ENCODE measurements at places on chromosomes 12 and 14.
A peak's percentile ranks its signal among the peaks of the same experiment; 100 is the strongest.

- no peak overlapping the region for H3K4me3 ChIP-seq
- H3K4me1 ChIP-seq = no peaks in the 10 kb centered on the region
- H3K27me3 ChIP-seq = no peaks in the 10 kb centered on the region
Observed at GRCh38 chr12:114963846-114964245, 279.9 kb upstream of the TBX3 start.

DNA sequence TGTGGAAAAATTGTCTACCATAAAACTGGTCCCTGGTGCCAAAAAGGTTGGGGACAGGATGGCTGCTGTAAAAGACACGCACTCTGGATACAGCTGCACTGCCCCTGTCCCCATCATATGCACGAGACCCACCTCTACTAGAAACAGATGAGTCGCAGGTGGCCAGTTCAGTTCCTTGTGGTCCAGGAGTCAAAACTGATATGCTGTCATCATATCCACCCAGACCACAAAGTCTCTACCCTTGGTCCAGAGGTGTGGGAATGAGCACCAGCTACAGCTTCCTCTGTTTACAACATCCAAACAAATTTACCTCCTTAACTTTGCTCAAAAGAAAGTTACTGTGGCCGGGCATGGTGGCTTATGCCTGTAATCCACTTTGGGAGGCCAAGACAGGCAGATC lies 43.8 kb upstream of the DACT1 start:
- H3K27me3 ChIP-seq = no peaks in the 10 kb centered on the region
- no peak overlapping the region for H3K4me3 ChIP-seq
- DNase-seq = no peak
- no peak overlapping the region for H3K27ac ChIP-seq
- no peaks in the 10 kb centered on the region for H3K4me1 ChIP-seq
- no peaks in the 10 kb centered on the region for H3K36me3 ChIP-seq

DNA sequence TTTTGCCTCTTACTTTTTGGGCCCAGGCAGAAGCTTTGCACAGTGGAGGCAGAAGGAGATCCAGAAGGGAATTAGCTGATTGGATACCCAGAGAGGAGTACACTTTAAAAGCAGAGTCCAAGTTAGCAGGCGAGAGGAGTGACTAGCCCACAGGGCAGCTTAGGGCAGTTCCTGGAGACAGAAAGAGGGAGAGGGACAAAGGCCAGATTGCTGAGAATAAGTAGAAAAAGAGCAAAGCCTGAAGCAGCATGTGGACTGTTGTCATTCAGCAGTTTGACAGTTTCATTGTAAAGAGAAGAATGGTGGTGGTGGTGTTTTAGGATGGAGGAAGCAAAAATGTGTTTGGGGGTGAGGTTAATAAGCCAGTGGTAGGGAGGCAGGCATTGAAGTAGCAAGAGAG lies 95.1 kb downstream of the PELI2 start:
- H3K4me1 ChIP-seq = peaks cover 30% of the 10 kb centered on the region
- H3K36me3 ChIP-seq = no peaks in the 10 kb centered on the region
- H3K27me3 ChIP-seq = no peaks in the 10 kb centered on the region
- H3K4me3 ChIP-seq = no peak overlapping the region
- no peak overlapping the region for H3K27ac ChIP-seq

DNA sequence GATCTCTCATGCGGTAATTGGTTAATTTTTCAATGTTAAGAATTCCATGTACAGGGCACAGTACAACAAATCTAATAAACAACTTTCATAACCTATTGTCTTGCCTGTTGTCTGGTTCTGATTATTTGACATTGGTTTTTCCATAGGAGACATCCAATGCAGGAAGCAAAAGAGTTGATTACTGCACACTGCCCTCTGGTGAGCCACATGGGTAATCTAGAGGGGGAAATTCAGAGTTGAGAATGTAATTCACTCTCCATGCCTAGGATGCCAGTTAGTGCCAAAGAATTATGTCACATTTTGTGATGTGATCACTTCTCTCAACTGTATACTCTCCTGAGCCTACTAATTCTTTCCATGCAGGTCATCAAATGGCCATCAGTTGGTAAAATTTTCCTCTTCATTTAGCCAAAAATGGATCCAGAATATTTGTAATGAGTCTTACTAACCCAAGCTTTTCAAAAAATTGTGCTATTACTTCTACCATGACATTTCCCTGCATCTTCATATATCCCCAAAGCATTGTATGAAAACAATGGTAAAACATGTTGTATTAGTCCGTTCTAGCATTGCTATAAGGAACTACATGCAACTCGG lies 17.7 kb upstream of the CCDC91 start:
- no peak overlapping the region for H3K27ac ChIP-seq
- H3K36me3 ChIP-seq = no peaks in the 10 kb centered on the region
- no peaks in the 10 kb centered on the region for H3K27me3 ChIP-seq
- no peak overlapping the region for H3K4me3 ChIP-seq
- peak; percentile 38 for DNase-seq

DNA sequence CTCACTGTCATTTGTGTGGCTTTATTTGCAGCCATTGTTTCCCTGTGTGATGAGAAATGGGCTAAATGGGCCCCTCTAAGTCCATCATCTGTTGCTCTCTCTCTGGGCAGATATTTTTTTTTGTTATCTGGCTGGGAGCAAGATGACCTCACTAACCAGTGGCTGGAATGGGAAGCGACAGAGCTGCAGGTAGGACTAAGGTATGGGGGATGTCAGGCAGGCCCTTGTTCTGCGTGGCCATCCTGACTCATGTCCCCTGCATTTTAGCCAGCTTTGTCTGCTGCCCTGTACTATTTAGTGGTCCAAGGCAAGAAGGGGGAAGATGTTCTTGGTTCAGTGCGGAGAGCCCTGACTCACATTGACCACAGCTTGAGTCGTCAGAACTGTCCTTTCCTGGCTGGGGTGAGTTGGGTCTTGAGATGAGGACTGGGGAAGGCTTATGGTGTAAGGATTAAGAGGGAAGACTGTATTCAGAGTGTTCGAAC lies 1.3 kb downstream of the MARS1 start:
- no peak overlapping the region for H3K27ac ChIP-seq
- H3K4me1 ChIP-seq = peaks cover 24% of the 10 kb centered on the region
- DNase-seq = no peak
- peaks cover 56% of the 10 kb centered on the region for H3K36me3 ChIP-seq

DNA sequence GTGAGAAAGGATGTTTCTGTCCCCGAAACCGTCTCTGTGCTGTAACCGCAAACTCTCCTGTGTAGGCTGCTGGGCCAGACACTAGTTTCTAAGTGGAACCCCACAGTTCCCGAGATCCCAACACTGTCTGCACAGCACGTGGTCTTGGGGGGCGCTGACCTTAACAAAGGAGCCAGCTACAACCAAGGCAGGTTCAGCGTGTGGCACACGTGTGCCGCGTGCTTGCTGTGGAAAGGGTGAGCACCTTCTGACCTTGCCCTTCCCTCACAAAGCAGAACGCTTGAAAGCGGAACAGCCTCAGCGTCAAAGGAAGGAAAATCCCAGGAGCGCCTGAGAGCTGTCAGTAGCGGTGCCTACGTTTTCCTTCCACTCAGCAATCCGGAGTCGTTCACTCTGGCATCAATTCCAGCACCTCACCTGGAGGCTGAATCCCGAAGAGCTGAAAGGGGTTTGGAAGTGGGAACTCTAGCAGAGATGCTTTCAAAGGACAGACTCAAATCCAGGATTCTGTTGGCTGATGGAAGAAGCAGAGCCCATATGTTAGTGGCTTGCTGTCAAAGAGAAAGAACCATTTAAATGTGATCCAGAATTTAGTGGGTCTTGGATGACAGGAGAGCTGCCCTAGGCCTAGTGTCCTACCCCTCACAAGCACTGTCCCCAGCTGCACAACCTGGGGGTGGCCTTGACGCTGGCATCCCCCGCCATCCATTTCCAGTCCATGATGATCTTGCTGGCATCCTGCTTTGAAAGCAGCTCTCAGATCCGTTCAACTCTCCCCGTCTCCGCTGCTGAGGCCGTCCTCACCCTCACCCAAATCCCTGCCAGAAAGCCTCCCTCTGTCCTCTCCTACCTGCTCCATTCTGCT lies 27.1 kb downstream of the CCDC92 start:
- DNase-seq = peak; percentile 11
- H3K27ac ChIP-seq = no peak overlapping the region
- H3K4me1 ChIP-seq = peaks cover 29% of the 10 kb centered on the region
- no peaks in the 10 kb centered on the region for H3K27me3 ChIP-seq
- peaks cover 27% of the 10 kb centered on the region for H3K36me3 ChIP-seq

DNA sequence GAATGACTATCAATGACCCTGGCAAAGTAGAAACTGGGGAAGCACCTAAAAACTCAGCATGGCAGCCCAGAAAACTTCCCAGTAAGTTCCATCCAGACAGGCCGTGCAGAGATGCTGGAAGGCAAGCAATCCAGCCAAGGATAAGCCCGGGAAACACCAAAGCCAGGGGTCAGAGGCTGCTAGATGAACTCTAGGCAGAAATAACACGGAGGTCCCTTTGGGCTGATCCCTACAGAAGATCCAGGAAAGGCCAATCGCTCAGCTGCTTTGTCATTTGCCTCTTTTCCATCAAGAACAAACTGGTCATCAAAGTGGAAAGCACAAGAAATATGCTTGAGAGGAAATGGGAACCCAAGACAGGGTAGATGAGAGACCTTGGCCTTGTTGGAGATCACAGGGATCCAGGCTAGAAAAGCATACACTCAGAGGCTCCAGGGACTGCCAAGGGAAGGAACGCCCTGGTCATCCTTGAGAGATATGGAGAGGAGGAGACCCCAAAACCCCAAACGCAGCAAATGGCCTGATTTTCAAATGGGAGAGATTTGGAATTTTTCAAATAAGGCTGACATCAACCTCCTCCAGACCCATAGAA lies 6.5 kb downstream of the KRT79 start:
- no peaks in the 10 kb centered on the region for H3K36me3 ChIP-seq
- H3K27me3 ChIP-seq = peaks cover 82% of the 10 kb centered on the region
- no peak overlapping the region for H3K4me3 ChIP-seq
- peak; percentile 95 for DNase-seq
- H3K4me1 ChIP-seq = peaks cover 11% of the 10 kb centered on the region

DNA sequence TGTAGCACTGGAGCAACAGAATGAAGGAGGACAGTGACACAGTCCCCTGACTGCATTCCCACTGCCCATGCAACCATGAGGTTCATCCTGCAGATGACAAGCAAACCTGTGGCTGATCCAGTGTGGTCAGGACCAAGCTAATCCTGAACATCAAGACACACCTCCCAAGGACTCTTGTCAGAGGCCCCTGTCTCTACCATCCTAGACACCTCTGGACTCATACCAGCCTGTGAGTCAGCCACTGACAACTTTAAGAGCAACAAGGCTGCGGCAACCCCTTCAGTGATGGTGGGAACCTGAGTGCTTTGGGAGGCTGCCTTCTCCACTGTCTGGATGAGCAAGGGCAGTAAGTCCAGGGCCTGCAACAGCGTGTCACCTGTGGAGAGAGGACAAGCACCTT lies 24.6 kb downstream of the GCN1 start:
- peaks cover 82% of the 10 kb centered on the region for H3K36me3 ChIP-seq
- no peaks in the 10 kb centered on the region for H3K27me3 ChIP-seq
- H3K4me1 ChIP-seq = no peaks in the 10 kb centered on the region
- no peak for DNase-seq
- H3K4me3 ChIP-seq = no peak overlapping the region

- H3K4me1 ChIP-seq = no peaks in the 10 kb centered on the region
- no peak overlapping the region for H3K4me3 ChIP-seq
- H3K27me3 ChIP-seq = no peaks in the 10 kb centered on the region
- DNase-seq = no peak
- H3K27ac ChIP-seq = no peak overlapping the region
Observed at GRCh38 chr12:52896190-52897100, 8.4 kb downstream of the KRT8 start.

DNA sequence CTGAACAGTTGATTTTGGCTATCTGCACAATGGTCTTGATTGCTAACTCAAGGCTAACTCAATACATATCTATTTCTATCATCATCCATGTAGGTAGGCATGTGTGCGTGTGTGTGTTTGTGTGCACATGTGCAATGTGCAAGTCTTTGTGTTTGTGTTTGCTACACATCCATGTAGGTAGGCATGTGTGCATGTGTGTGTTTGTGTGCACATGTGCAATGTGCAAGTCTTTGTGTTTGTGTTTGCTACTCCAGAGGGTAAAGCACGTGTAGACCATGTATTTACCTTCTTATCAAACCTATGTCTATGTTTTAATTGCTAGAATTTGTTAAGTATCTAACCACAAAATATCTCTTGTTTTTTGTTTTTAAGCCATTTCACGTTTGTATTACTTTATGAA lies 962.6 kb downstream of the LRFN5 start:
- no peaks in the 10 kb centered on the region for H3K36me3 ChIP-seq
- DNase-seq = no peak
- no peak overlapping the region for H3K27ac ChIP-seq
- no peak overlapping the region for H3K4me3 ChIP-seq
- no peaks in the 10 kb centered on the region for H3K4me1 ChIP-seq
- no peaks in the 10 kb centered on the region for H3K27me3 ChIP-seq

- H3K36me3 ChIP-seq = peaks cover 17% of the 10 kb centered on the region
- no peak overlapping the region for H3K4me3 ChIP-seq
- DNase-seq = peak; percentile 75
- H3K4me1 ChIP-seq = peaks cover 41% of the 10 kb centered on the region
Observed at GRCh38 chr12:57740656-57741412, 2.3 kb upstream of the AGAP2 start.

DNA sequence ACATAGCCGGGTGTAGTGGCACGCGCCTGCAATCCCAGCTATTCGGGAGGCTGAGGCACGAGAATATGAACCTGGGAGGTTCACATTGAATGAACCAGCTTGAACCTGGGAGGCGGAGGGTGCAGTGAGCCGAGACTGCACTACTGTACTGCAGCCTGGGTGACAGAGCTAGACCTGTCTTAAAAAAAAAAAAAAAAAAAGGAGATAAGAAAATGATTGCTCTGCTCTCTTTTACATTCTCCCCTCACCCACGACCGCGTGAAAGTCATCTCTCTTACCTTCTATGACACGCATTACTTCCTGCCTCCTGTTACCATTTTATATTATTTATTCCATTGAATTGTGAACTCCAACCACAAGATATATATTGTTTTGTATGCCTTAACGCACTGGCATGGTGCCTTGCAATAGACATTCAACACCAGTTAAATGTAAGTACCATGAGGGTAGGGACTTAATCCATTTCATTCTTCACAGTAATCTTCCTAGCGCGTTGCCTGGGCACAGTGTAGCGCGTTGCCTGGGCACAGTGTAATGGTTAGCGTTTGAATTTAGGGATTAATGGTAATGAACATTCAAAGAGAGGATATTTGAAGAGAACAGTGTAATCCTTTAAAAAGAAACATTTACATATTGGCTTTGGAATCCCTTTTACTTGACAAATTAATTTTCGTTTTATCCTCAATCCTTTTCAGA lies 2.7 kb downstream of the RAP1B start:
- no peaks in the 10 kb centered on the region for H3K27me3 ChIP-seq
- peaks cover 22% of the 10 kb centered on the region for H3K36me3 ChIP-seq
- H3K27ac ChIP-seq = no peak overlapping the region

GRCh38 chr14:104345621-104346462 lies 207.5 kb downstream of the KIF26A start:
- H3K27me3 ChIP-seq = no peaks in the 10 kb centered on the region
- no peaks in the 10 kb centered on the region for H3K4me1 ChIP-seq
- peak; percentile 31 for DNase-seq

- no peaks in the 10 kb centered on the region for H3K4me1 ChIP-seq
- no peak for DNase-seq
- H3K36me3 ChIP-seq = peaks cover 60% of the 10 kb centered on the region
- H3K4me3 ChIP-seq = no peak overlapping the region
- H3K27ac ChIP-seq = no peak overlapping the region
Observed at GRCh38 chr14:58414845-58415244, 12.5 kb downstream of the TIMM9 start.

GRCh38 chr12:14257303-14257733 lies 108.2 kb upstream of the ATF7IP start:
- DNase-seq = no peak
- H3K27ac ChIP-seq = peak overlapping the region; percentile 50
- H3K4me3 ChIP-seq = no peak overlapping the region
- peaks cover 25% of the 10 kb centered on the region for H3K4me1 ChIP-seq
- H3K27me3 ChIP-seq = no peaks in the 10 kb centered on the region
- no peaks in the 10 kb centered on the region for H3K36me3 ChIP-seq

All from SJSA1 (cell line).